Naive thymus-derived CD8-positive, alpha-beta T cell (primary cell): ENCODE measurements at places on chromosomes 11 and 22. TPM values are rescaled to one million over a fixed set of nuclear protein-coding genes. Genes with fewer than 3 reads are reported as not detected.

- no peak for DNase-seq
These were observed 39.5 kb upstream of the CD44 start for GRCh38 chr11:35099278-35100012.

GRCh38 chr11:113873236-113873626 lies 2.1 kb downstream of the USP28 start:
- no peak for DNase-seq

GRCh38 chr11:56705784-56706396 lies 7.0 kb downstream of the OR9G1 start:
- DNase-seq = no peak

TYR gene
- total RNA-seq = not detected

GRCh38 chr11:75497788-75498409 lies 27.8 kb downstream of the GDPD5 start:
- no peak for DNase-seq

POU2F3 gene
- not detected for total RNA-seq

DNA sequence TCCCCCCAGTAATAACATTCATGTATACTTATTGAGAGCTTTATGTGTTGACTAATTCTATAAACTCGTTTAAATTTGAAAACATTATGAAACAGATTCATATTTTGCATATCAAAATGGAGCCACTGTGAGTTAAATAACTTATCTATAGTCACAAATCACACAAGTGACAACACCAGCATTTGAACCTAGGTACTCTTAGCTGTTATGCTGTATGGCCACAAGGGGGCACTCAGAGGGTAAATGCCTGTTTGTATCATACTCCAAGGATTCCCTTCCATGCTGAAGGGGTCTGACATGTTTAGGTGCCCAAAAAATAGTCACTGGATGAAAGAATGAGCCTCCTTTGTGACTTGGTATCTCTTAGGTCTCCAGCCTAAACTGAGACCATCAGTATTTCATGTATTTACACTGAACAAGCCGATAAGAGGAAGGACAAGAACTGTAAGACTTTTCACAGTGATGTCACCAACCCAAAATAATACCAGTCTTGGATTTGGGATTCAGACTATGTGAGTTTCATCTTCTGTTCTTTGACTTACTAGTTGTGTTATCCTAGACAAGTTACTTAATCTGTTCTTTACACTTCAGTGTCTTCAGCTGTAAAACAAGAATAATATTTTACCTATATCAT lies 12.2 kb upstream of the OR52D1 start:
- DNase-seq = peak; percentile 12

DNA sequence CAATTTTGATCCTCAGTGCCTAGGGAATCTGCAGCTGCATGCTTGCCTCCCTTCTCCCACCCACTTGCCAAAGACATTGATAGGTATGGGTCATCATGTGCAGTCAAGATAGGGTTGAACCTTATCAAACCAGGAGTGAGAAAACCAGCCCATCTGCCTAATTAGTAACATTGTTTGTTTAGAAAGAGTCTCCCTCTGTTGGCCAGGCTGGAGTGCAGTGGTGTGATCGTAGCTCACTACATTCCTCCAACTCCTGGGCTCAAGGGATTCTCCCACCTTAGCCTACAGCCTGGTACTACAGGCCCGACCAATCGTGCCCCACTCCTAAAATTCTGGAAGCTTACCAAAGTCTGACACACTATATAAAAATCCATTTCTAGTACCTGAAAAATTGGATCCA lies 4.6 kb downstream of the C11orf71 start:
- no peak for DNase-seq

GRCh38 chr22:39233710-39234471 lies 10.9 kb downstream of the PDGFB start:
- DNase-seq = no peak

PANX2 gene
- total RNA-seq = 0.26 TPM

APOBEC3A gene
- not detected for total RNA-seq
